Uterus (tissue), 4 donors: ENCODE measurements at places on chromosomes 1 and 21.

- peak; percentile 23 for DNase-seq
These were observed at the start of gene TFF3 for GRCh38 chr21:42315296-42315891. Gene TFF3, minus strand, starts transcription at chr21:42315409. Its CDS starts 35 bp downstream, at chr21:42315374.

DNA sequence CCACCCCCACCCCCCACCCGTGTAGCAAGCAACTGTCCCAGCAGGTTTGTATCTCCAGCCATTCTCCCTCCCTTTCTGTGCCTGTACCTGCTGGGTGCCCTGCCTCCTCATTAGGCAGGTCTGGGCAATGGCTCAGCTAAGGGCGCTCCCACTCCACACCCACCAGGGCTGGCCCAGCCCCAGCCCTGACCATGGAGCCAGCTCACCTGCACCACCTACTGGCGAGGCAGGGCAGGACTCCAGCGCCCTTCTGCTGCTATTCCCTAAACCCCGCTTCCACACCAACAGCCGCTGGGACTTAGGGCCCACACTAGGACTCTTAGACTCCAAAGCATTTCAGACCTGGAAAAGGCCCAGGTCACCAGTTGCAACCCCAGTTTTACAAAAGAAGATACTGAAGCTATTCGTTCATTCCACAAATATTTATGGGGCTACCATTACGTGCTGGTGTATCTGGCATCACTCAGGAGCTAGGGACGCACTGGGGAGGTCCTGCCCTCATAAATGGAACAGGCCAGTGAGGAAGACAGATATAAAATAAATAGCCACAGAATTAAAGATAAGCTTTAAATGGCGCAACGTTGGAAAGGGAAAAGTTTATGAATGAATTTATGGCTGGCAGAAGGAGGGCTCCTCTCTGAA is 24.0 kb downstream of the PGLYRP3 start:
- no peak for DNase-seq

DNA sequence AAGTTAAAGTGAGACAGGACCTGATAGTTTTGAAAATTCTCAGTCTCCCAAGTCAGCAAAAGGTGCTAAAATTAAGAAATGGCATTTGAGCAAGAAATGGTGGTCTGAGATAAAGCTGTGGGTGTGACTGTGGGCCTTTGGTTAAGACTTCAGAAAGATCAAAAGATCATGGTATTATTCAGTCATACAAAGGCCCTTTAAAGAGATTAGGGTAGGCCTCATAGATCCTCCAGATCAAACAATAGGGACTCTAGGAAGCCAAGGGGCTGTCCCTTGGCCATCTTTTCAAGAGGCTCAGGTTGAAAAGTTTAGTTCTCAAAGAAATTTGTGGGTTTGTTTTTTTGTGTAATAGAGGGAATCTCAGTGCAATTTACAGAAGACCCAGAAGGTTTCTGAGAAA is 8.4 kb downstream of the HMGB4 start:
- no peak for DNase-seq

GRCh38 chr1:32334864-32335534 is 1.0 kb downstream of the MARCKSL1 start:
- peak; percentile 58 for DNase-seq

- no peak for DNase-seq
These were observed 173.2 kb downstream of the RRAGC start for GRCh38 chr1:38686167-38686926.

DNA sequence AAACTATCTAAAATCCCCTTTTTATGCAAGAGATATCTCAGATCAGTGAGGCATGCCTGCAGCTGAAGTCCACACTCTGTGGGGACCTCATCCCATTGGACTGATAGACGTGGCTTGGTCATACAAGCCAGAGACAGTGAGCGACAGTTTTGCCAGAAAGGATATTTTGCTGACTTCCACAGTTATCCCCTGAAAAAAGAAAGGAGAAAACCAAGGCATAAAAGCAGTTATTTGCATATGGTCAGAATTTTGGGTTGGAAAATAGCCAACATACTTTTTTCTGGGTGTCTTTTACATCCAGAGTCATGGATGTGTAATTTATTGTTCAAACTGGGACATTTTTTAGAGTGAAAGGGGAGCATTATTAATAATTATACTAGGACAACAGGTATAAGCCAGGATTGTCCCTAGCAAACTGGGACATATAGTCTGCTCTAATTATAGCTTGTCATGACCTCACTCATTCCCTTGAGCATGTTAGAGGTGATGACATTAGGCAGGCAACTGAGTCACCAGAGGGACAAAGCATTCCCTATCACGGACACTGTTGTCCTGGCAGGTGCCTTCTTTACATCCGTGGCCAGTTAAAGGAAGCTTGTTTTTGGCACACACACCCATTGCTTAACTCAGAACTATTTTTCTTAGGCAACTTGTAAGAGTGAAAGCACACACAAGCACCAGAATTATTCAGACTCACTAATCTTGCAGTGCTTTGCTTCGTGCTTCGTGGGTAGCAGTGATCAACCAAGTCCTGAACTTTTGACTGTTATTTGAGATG is 65.5 kb downstream of the PRRX1 start:
- no peak for DNase-seq

DNA sequence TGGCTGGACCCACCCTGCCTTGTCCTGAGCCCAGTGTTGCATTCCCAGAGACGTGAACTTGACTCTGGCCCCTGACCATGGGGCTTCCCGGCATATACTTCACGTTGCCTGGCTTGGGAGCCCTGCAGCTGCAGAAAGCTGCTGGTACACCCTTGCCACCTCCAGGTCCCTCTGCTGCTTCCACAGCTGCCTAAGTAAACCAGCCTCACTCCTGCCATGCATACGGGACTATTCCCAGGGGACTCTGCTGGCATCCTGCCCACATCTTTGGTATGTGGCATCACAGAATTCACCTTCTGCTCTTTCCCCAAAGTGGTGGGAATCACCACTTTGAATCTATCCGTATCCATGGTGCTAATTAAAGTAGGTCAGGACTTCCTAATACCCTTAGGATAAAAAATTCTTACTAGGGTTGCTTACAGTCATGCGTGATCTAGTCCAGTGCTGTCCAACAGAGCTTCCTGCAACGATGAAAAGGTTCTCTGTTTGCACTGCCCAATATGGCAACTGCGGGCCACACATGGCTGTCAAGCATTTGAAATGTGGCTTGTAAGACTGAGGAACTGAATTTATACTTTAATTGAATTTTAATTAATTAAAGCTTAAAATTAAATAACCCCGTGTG is 203.0 kb downstream of the GRIK3 start:
- DNase-seq = no peak

GRCh38 chr1:18232052-18232451 is 124.5 kb downstream of the IGSF21 start:
- DNase-seq = no peak

DNA sequence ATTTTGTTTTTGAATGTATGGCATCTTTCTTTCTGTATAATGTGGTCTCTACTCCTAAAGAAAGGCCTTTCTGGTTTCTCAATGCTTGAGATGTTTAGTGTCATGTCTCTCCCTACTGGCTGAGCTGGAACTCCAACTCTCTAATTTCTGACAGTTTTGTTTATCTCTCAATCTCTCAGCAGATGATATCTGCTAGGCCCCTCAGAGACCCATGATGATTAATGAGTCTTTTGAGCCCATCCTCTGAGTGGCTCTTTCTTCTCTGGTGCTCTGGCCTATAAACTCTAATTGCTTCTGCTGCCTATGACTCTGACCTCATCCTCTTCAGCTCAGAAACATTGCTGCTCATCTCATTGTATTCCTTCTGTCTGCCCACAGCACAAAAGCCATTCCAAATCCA is 46.6 kb downstream of the CRB1 start:
- no peak for DNase-seq

DNA sequence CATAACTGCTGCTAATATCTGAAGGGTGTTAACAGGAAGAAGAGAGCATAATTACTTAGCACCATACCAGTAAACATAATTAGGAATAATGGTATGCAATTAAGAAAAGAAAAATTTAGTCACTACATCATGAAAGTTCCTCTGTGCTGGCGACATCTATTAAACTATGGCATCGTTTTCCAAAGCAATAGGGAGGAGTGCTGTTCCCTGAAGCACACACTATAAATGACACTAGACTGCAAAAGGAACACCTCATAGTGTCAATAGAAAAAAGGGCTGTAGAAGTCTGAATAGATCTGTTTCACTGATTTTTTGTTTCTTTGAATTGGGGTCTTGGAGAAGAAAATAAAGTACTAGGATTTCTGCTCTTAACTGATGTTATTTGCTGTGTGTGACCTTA is 773.6 kb upstream of the B3GALT2 start:
- no peak for DNase-seq

DNA sequence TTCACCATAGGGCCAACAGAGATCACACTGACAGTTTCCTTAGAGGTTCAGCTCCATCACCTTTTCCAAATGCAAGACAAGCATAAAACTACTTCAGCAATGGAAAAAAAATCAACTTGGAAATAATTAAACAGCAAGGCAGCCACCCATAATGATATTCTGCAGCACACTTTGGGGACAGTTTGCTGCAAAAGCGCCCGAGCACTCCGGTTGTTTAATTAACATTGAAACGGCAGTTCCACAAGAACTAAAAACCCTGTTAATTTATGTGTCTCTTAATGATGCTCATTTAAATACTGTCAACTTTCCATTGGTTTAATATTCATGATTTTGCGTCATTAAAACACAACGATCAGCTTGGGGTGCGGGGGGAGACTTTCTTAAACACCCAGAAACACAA is 153.2 kb downstream of the ELAVL4 start:
- no peak for DNase-seq

GRCh38 chr1:177270863-177271262 is 100.1 kb downstream of the BRINP2 start:
- DNase-seq = no peak

DNA sequence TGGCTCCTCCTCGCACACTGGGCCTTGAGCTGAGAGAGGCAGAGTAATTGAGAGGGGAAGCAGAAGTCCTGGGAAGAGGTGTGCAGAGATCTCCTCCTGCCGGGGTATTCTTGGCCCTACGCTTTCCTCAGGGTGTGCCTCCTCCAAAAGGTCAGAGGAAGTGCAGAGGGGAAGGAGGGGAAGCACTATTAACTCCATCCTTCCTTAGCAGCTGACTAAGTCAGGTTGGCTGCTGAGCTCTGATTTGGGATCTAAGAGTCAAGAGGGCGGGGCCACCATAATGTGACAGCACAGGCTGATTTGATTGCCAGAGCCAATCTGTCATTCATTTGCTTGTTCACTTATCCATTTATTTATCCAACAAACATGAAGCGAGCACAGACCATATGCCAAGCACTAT is 12.3 kb downstream of the ATP2B4 start:
- DNase-seq = no peak

DNA sequence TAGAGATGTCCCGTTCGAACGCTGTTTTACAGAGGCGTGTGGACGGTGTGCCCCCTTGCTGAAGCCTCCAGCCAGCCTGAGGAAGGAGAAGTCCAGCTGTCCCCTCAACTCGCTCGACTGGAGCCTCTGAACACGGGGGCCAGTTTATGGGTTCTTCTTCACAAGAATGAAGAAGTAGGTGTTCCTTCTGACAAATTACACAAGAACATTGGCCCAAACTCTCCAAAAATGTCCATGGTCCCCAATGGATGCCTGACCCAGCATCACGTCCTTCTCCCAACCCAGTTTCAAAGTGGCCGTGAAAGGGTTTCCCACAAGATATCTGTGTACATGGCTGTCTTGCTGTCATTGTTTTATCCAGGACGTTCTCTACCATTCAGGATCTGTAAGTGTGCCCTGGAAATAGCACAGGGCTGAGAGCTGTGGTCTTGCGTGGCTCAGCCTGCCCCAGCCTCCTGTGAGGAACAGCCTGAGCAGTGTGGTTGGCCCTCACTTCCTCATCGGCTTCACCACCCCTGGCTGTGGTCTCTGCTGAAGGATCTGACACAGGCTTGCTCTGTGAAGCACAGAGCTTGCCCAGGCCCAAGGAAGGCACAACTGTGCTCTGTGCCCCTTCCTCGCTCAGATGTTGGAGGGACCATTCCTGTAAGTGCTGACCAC is 1.0 kb upstream of the S100B start:
- no peak for DNase-seq

- no peak for DNase-seq
These were observed 195.2 kb upstream of the JUN start for GRCh38 chr1:58979086-58979485.

- no peak for DNase-seq
These were observed 2.2 kb downstream of the RNF19B start for GRCh38 chr1:32962248-32962896.

- no peak for DNase-seq
These were observed 13.2 kb upstream of the TUFT1 start for GRCh38 chr1:151526735-151527525.

DNA sequence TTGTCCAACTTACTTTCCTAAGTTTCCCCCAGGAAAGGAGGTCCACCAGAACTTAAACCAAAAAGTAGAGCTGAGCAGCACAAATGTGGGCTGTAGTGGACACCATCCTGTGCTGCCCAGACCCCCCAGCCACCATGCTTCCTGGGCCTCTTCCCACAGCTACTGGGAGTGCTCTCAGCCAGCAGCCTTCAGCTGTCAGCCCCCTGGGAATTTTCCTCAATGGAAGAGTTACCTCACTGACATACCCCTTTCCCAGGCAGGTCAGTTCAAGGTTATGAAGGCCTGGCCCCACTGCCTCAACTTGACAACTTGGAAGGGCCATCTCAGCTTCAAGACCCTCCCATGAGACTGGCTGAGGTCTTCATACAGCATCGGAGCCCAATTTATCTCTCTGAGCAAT is 47.7 kb downstream of the CDCP2 start:
- DNase-seq = no peak

GRCh38 chr21:18157406-18157805 is 87.2 kb upstream of the CHODL start:
- DNase-seq = no peak

DNA sequence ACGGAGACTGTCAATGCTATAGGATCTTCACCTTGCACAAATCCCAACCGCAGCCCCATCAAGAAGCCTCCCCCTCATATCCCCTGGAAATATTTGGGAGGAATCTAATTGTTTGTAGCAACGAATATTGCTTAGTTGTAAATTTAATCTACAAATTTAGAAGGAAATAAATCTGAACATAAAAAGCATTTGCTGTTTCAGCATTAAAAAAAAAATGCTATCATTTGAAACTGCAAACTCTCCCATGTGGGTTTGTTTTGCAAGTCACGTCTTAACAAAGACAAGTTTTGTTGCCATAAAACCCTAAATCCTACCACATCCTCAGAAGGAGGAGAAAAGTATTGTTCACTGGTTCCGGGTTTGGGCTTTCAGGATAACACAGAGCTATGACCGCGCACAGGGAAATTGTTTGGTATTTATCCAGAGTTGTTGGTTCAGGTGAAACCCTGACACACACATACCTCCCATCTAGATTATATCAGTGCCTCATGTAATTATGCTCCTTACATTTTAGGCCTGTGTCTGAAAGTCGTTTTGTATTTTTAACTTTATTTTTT is 279.6 kb downstream of the TM2D1 start:
- DNase-seq = no peak

GRCh38 chr1:86998727-86999126 is 84.3 kb downstream of the HS2ST1 start:
- DNase-seq = no peak

DNA sequence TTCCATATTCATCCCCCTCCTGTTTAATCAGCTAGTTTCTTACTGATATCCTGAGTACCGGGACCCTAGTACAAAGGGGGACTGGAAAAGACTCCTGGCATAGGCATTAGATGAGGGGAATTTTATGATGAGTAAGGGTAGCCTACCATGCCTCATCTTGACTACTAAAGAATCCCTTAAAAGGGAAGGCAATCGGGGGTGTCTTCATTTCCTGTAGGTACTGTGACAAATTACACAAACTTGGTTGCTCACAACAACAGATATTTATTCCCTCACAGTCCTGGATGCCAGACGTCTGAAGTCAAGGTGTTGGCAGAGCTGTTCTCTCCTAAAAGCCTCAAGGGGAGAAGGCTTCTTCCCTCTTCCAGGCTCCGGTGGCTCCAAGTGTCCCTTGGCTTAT is 28.9 kb upstream of the RUNX1 start:
- no peak for DNase-seq
